ENCODE measurements at places on chromosomes 1 and 21.

DNA sequence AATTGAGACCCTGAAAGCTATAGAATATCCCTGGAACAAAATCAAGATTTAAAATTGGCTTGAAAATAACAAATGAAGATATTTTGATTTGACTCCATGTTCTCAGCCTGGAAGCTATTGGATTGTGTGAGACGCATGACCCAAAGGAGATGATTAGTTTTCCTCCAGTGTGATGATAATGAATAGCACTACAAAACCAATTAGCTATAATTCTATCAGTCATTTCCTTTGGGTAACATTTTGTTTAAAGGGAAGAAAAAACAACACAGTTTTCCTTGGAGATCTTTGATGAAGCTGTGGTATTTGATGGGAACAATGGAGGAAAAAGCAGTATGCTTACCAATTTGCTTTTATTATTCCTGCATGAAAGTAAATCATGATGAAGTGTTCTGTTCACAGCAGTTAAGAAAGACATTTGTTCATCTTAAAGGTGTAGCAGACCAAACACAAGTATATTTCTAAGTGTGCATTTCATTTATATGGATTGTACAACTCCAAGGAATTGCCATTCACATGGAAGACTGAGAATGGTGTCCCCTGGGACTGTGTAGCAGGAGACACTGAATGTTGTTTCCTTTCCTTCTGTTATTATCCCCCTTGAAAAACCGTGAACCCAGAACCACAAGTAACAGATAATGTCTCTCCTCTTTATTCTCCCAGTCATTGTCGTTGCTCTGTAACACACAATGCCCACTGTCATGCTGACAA is 111.4 kb downstream of the CACHD1 start:
- DNase-seq = no peak

DNA sequence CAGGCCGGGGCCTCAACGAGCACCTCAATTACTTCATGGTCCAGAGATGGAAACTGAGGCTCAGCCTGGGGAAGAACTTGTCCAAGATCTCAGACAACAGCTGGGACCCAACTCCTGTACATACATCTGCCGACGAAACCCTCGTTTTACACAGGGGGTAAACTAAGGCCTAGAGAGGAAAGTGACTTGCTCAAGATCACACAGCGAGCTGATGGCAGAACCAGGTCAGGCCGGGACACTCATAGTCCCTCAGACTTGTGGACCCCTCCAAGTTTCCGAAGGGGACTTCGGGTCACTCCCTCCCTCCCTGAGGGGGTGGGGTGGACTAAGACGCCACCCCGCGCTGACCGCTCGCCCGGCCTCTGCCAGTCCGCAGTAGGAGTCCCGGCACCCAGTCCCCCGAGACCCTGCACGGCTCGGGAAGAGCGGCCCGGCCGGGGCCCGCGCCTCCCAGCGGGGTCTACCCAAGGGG is 430 bp downstream of the WASF2 start:
- no peak for DNase-seq

- no peak for DNase-seq
These were observed 46.7 kb upstream of the LBR start for GRCh38 chr1:225474439-225474985.

- no peak for DNase-seq
These were observed 61.7 kb downstream of the ERICH3 start for GRCh38 chr1:74611887-74612286.

GRCh38 chr21:10273196-10273595 is 248.2 kb upstream of the TPTE start:
- DNase-seq = no peak

GRCh38 chr1:223706077-223706973 is 6.0 kb upstream of the CAPN2 start:
- DNase-seq = peak; percentile 66

- DNase-seq = peak; percentile 85
These were observed 5.2 kb upstream of the PIGC start for GRCh38 chr1:172448995-172449584.

- no peak for DNase-seq
These were observed 9.6 kb upstream of the RGS1 start for GRCh38 chr1:192565946-192566345.

DNA sequence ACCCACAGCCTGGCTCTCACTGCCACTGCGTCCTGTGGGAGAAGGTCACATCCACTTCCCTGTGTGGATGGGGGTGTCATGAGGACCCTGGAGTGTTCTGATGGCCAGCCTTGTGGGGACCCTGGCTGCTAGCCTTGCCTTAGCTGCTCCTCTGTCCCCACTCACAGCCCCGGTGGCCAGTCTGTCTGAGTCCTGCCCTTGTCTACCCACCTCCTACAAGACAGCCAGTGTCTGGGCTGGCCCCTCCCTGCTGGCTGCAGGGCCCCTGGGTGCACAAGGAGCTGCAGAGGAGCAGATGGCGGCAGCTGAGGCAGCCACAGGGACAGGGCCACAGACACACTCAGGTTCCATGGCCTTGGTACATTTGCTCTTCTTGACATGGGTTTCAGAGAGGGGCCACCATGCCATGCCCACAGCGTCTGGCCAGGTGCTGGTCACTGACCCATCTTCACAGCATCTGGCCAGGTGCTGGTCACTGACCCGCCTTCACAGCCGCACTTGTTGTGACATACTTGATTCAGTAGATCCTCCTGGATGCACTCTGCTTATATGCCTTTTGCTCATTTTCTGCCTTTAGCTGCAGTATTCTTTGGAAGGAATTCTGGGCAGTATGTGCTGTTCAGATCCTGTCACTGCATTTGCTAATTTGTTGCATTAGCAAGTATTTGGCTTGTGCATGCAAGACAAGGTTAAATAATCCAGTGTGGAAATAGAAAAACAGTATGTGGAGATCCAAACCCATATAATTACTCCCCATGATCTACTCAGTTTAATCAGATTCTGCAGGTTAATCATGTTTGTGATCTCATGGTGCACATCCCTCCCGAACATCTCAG is 157.8 kb downstream of the PCBP3 start:
- no peak for DNase-seq

DNA sequence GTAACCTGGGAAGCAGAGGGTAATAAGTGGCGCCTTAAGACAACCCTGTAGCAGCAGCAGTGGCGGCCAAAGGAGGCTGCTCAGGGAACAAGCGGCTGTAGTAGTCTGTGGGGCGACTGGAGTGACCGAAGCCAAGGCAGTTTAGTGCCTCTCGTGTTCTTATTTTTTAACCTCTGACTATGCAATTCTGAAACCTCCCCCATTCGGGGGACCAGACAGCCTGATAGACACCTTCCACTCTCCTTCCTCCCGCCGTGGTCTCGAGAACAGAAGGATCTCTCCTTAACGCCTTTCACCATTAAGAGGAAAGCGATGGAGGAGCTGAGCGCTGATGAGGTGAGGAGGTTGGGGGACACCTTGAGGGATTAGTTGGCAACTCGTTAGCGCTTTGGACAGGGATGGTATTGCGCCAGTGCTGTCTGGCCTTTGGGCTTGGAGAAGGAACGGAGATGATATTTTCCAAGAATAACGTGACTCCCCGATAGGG is 644 bp downstream of the UBE4B start:
- peak; percentile 62 for DNase-seq

DNA sequence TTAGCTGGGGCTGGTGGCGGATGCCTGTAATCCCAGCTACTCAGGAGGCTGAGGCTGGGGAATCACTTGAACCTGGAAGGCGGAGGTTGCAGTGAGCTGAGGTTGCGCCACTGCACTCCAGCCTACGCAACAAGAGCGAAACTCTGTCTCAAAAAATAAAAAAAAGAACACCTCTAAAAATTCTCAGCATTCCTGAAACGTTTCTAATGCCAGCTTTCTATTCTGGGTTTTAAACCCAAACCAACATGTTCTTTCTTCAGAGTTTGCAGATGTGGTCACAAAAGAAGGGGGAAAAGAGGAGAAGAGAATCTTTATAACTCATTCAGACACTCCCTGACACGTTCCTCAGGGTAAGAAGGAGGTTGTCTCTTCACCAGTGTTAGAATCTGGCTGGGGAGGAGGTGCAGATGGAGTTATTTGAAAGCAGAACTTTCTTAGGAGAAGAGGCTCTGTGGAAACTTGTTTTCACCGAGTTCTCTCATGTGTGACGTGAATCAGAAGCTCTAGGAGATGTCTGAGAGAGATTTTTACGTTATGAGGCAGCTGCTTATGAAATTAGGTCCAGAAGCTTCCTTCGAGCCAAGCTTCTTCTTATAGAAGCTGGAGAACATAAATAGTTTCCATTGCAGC is 17.8 kb upstream of the CNR2 start:
- peak; percentile 94 for DNase-seq

DNA sequence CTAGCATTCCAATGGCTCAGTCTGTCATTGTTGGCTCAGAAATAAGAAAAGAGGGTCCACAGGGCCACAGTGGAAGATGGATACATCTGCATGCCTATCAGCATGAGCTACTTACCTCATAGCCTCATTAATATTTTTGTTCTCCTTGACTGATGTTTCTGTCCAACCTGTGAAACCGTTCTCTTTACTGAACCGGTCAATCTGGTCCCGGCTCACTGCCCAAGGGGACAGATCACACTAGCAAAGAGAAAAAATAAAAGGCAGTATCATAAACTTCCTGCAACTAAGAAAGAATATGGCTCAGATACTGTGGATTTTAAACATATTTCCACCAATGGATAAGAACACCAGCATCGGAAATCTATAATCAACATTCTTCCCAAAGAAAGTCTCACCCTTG is 4.7 kb downstream of the RAB29 start:
- DNase-seq = no peak

DNA sequence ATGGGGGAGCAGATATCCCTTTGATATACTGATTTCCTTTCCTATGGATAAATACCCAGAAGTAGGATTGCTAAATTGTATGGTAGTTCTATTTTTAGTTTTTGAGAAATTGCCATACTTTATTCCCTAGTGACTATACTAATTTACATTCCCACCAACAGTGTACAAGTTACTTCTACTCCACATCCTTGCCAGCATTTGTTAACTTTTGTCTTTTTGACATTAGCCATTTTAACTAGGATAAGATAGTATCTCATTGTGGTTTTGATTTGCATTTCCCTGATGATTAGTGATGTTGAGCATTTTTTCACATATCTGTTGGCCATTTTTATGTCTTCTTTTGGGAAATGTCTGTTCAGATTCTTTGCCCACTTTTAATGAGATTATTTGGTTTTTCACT is 620.6 kb upstream of the CAMK1G start:
- no peak for DNase-seq

GRCh38 chr1:6519491-6519934 is 28.0 kb upstream of the PLEKHG5 start:
- no peak for DNase-seq

Data from kidney glomerular epithelial cell (primary cell).